ENCODE measurements at places on chromosomes 4 and X.

- DNase-seq = no peak
These were observed 2.0 kb downstream of the GJB1 start for GRCh38 chrX:71225009-71225408.

DNA sequence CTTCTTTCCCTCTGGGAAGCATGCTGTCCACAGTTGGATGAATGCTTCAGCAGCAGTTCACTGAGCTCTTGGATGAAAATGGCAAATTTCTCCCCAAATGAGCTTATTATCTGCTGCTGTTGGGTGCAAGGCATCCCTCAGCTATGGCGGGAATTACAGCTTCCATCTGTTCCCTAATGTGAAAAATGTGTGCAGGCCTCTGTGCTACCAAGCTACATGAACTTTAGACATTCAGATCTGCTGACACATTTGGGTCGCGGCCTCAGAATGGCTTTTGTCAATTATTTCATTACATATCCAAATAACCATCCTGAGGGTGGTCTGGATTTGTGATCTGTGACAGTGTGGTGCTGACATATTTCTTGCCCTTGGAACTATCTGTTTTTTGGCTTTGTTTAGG lies 119.5 kb upstream of the SCML1 start:
- DNase-seq = no peak

- DNase-seq = no peak
These were observed 90.5 kb downstream of the TBL1X start for GRCh38 chrX:9555354-9555753.

DNA sequence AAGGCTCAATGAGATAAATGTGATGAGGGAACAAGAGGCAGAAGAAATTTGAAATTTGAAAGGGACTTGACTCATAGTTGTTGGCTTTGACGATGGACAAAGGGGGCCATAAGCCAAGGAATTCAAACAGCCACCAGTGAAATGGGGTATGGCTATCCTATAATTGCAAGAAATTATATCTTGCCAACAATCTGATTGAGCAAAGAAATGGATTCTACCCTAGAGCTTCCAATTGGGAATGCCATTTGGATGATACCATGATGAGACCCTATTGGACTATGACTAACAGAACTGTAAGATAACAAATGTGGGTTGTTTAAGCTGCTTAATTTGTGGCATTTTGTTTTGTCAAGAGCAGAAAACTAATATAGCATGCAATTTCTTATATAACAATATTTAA lies 270.1 kb upstream of the ARSJ start:
- DNase-seq = no peak

DNA sequence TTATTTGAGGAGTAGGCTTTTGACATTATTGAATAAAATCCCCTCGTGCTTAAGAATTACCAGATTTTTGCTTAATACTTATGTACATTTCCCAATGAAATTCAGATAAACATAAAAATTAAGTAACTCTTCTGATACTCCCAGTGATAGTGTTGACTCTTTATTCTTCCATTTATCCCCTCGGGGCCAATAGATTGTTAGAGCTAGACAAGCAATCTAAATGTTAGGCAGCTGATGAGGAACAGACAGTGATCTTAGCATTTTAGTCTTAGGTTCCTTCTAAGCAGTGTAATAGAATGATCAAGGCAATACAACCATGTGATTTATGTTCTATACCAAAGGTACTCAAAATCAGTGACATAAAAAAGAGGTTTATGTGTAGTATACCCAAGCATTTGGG lies 68.7 kb downstream of the USP9X start:
- DNase-seq = no peak

DNA sequence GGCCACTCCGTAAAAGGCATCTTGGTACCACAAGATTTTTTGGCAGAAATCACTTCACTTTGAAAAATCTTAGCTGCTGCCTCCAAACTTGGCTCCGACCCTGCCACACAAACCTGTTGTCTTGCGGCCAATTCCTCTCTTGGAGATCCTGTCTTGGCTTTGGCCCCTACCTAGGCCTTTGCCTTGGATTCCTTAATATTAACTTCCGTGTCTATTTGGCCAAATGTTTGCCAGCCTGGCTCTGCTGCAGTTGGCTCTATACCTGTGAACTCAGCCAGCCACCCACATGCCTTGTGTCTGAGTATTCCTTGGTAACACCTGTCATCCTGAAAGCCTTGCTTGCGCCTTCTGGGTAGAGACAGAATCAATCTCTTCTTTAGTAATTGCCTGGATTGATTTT lies 12.5 kb downstream of the GRXCR1 start:
- no peak for DNase-seq

GRCh38 chr4:156788782-156789181 lies 182.8 kb downstream of the PDGFC start:
- DNase-seq = no peak

GRCh38 chrX:54931107-54931506 lies 10.5 kb downstream of the TRO start:
- DNase-seq = no peak

DNA sequence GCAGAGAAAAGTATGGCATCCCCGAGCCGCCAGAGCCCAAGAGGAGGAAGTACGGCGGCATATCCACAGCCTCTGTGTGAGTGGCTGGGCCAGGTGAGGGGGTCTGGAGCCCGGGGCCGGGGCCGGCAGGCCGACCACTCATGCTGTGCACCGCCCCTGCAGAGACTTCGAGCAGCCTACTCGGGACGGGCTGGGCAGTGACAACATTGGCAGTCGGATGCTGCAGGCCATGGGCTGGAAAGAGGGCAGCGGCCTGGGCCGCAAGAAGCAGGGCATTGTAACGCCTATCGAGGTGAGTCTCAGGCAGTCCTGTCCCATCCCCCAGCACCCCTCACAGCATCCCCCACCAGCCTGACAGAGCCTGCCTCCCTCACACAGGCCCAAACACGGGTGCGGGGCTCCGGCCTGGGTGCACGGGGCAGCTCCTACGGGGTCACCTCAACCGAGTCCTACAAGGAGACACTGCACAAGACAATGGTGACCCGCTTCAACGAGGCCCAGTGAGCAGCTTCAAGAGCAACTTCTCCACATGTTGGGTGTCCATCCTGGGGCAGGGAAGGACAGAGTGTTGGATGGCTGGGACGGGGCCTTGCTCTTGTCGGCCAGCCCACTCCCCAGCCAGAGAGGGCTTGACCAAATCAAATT lies 7.4 kb upstream of the UBA1 start:
- DNase-seq = no peak

GRCh38 chrX:149453030-149453429 lies 52.1 kb downstream of the IDS start:
- no peak for DNase-seq

DNA sequence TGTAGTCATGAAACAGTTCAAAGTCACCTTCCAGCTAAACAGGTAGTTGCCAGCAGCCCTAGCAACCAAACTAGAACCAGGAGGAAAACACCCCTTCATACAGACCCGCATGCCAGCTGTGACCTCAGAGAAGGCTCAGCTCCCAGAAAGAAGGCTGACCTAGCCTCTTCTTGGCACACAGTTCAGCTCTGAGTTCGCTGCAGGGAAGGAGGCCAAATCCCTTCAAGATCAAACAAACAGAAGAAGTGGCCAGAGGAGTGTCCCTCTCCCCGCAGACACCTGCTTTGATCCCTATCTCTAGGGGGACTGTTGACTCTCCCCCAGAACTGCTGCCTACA lies 56.0 kb downstream of the HADH start:
- no peak for DNase-seq

DNA sequence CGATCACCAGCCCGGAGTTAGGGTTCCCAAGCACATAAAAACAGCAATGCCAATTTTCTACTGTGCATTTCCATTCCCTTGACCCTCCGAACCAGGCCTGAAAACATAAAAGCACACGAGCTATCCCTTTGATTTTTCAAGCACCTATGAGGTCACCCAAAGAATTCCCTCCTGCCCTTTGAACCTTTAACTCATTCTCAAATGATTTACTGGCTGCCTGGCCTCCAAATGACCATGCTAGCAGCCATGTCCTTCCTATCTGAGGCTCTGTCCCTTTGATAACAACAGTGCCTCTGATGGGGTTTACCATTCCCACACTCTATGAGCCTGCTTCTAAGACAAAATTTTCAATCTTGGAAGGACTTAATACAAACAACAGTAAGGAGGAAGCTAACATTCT lies 15.2 kb downstream of the SHROOM4 start:
- no peak for DNase-seq

DNA sequence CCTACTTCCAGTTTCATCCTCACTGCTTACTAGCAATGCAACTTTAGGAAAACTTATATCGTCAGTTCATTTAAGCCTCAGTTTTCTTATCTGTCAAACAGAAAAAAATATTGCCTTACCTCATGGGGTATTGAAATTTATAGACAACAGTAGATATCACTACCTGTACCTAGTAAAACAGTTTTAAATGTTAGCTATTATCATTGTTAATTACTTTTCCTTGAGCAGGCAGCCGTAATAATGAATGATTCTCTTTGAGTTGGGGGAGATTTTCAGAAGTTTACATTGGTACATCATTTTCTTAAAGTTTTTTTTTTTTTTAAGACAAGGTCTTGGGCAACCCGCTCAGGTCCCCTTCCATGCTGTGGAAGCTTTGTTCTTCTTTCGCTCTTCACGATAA lies 71.7 kb upstream of the BMPR1B start:
- no peak for DNase-seq

- DNase-seq = no peak
These were observed 58.7 kb downstream of the TLL1 start for GRCh38 chr4:165931741-165932140.

GRCh38 chr4:138981930-138982390 lies 33.6 kb upstream of the NOCT start:
- no peak for DNase-seq

GRCh38 chr4:70863099-70863790 lies 23.6 kb upstream of the GRSF1 start:
- no peak for DNase-seq

DNA sequence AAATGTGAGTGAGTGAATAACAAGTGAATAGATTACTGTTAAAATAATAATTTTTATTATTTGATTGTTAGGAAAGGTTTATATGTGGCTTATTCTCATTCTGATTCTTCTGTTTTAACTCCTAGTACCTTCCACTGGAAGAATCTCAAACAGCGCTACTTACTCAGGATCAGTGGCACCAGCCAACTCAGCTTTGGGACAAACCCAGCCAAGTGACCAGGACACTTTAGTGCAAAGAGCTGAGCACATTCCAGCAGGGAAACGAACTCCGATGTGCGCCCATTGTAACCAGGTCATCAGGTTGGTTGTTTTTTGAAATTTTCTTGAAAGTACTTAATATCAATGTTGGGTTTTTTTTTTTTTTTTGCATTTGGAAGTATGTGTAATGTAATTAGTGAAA lies 117.6 kb upstream of the BMPR1B start:
- DNase-seq = no peak

DNA sequence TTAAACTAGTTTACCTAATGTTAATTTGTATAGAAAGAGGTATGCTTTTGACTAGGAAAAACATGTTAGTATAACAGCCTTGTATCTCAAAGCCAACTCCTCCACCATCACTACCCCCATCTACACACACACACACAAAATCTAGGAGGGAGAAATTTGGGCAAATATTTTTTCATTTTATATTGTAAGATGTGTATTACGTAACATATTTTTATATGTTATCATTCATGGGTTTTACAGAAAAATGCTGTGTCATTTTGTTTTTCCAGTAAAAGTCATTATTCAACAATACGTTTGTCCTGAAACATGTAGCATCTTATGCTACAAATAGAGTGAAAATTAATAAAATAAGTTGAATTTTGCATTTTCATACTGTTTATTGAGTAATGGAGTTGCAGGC lies 3.0 kb downstream of the SULT1B1 start:
- no peak for DNase-seq

DNA sequence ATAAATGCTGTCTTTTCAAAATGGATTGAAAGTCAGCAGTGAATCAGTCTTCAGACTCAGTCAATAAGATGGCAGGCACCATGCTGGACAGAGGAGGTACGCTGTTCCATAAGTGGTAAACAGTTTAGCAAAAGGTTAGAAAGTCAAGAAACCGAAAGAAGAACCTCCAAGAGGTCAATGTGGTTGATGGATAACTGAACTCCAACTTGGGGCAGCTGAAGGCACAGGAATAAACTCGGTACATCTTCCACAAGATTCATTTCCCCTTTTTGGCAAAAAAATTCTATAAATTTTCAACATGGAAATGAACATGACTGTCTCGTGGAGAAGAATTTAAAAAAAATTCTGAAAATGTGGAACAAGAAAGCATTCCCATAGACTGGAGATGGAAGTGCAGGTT lies 18.4 kb upstream of the SEL1L3 start:
- DNase-seq = no peak

DNA sequence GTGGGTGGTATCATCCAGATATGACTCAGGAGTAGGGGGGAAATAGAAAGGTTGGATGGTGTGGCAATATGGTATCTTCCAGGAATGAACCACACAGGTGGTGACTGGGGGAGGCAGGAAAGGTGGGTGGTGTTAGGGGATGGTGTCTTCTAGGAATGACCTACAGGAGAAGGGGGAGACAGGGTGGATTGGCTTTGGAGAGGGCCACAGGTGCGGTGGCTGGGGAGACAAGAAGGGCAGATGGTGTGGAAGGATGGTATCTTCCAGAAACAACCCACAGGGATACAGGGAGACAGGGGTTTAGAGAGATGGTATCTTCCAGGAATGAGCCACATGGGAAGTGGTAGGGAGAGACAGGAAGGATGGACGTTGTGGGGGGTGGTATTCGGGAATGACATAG lies 64.0 kb downstream of the MAOA start:
- DNase-seq = no peak

- DNase-seq = no peak
These were observed 14.3 kb downstream of the ALPK1 start for GRCh38 chr4:112311516-112311915.

GRCh38 chr4:73603854-73604584 lies 16.2 kb downstream of the RASSF6 start:
- no peak for DNase-seq

- no peak for DNase-seq
These were observed 126.7 kb downstream of the CORIN start for GRCh38 chr4:47711183-47711582.

DNA sequence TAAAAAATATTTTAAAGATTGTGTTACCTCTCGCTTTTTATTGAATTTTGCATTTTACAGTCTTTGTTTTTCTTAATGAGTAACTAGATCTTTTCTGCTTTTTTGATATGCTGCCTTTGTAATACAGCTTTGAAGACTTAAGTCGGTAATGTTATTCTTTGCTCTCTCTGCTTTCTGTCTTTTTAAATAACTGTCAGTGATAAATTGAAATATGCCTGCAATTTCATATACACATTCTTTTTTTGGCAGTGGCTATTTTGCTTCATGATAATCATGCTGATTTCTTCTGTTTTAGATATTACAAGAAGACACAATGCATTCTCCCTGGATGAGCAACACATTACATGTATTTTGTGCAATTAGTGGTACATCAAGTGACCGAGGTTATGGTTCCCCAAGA lies 42.0 kb upstream of the IL13RA1 start:
- DNase-seq = no peak
